ENCODE measurements at places on chromosomes 4 and X. TPM values are rescaled to one million over a fixed set of nuclear protein-coding genes. Genes with fewer than 3 reads are reported as not detected.

GRCh38 chr4:106351016-106351415 lies 17.6 kb downstream of the GIMD1 start:
- H3K4me3 ChIP-seq: no peak overlapping the region
- no peaks in the 10 kb centered on the region for H3K4me1 ChIP-seq
- no peak for DNase-seq

DNA sequence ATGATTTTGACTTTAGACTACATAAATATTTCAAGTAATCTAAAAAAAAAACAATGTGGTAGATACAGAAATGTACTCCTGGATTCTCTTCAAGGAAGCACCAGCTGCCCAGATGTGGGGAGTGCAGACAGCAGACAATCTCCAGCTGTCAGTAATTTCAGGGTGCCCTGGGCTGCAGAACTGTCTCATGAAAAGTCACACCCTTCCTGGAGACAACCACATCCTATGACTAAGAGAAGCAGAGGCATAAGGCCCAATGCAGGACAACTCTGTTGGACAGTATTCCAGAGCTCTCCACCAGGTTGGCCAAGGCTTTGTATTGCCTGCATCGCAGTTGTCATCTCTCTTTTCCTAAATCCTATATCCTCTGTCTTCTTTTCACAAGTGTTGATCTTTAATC lies 34.4 kb upstream of the BLTP1 start:
- H3K27me3 ChIP-seq: no peaks in the 10 kb centered on the region
- peaks cover 21% of the 10 kb centered on the region for H3K4me1 ChIP-seq
- no peak for DNase-seq
- no peaks in the 10 kb centered on the region for H3K36me3 ChIP-seq
- no peak overlapping the region for H3K27ac ChIP-seq

Gene PAGE1
- total RNA-seq: not detected

Gene CENPU
- total RNA-seq: 2.8 TPM

DNA sequence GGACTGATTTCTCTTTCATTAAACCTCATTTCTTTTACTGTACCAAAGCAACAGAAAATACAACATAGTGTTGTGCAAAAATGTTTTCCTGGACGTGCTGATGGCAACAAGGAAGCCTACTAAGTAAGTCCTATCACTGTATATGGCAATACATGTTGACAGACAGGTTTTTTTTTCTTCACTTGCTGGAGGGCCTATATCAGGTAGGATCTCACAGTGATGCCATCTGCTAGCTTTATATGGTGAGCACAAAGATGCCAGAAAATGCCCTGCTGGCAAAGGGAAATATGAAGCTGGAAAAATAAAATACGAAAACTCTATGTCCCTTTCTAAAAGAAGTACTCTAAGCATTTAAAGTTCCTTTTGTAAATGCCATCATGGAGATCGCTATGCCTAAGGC lies 119.0 kb upstream of the PDLIM3 start:
- no peak overlapping the region for H3K4me3 ChIP-seq
- no peak overlapping the region for H3K27ac ChIP-seq
- no peaks in the 10 kb centered on the region for H3K36me3 ChIP-seq
- H3K27me3 ChIP-seq: no peaks in the 10 kb centered on the region

Gene ADGRG4
- not detected for total RNA-seq

Gene FAM199X
- total RNA-seq: 17.1 TPM

Gene SH2D1A
- total RNA-seq: 39.6 TPM

- no peak for DNase-seq
- no peak overlapping the region for H3K27ac ChIP-seq
- H3K36me3 ChIP-seq: peaks cover 11% of the 10 kb centered on the region
- H3K4me1 ChIP-seq: no peaks in the 10 kb centered on the region
- no peak overlapping the region for H3K4me3 ChIP-seq
Measured at GRCh38 chr4:142614621-142615323, 231.3 kb downstream of the INPP4B start.

DNA sequence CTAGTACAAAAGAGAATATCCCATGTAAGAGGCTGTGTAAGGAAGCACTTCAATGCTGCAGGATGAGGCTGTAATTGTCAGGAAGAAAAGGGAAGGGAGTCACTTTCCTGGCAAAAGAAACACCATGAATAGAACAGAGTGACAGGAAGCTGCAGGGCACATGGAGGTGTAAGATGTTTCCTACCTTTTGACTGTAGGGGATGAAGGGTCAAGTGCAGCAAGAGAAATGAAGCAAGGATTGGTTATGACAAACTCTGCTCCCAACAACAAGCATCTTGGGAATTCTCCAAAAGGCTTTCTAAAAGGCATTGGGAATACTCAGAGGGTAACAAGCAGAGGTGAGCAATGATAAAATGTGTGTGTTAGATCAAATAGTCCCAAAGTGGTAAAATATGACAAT lies 74.3 kb upstream of the NPY2R start:
- H3K4me3 ChIP-seq: no peak overlapping the region
- no peak for DNase-seq
- no peaks in the 10 kb centered on the region for H3K27me3 ChIP-seq
- H3K27ac ChIP-seq: no peak overlapping the region

DNA sequence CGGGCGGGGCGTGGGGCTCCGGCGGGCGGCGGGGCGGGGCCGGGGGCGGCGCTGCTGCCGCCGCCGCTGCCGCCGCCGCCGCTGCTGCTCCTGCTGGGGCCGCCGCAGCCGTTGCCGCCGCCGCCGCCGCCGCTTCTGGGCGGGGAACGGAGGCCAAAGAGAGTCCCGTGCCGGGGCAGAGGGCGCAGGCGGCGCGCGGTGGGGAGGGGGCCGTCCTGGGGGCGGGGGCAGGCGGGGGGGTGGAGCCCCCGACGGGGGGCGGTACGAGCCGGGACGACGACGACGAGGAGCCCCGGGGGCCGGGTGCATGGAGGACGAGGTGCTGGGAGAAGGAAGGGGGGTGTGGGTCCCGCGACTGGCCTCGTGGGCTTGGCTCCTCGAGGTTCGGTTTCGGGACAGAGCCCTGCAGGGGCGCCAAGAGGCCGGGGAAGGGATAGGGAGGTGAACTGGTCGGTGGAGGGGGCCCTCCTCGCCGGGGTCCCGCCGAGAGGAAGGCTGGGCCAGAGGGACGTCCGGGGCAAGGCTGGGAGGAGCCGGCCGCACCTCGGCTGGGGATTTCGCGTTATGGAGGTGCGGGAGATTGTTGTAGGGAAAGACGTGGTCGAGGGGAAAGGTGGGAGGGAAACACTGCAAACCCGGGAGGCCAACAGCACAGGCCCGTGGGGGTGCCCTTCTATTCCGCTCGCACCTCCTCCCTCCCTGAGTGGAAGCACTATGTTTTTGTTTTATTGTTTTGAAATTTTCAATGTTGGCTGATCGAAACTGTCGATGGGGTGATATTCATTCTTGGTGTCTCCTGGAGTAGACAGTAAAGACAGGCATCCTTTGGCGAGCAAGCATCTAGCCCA lies 1.9 kb downstream of the BCORL1 start:
- peaks cover 22% of the 10 kb centered on the region for H3K4me1 ChIP-seq
- H3K27ac ChIP-seq: no peak overlapping the region

Gene MAGEC3
- total RNA-seq: not detected

GRCh38 chr4:176290520-176290919 lies 21.5 kb upstream of the ASB5 start:
- H3K4me1 ChIP-seq: no peaks in the 10 kb centered on the region
- H3K4me3 ChIP-seq: no peak overlapping the region
- no peak overlapping the region for H3K27ac ChIP-seq
- DNase-seq: no peak

Gene ADRA2C
- not detected for total RNA-seq

- H3K27ac ChIP-seq: no peak overlapping the region
- no peaks in the 10 kb centered on the region for H3K4me1 ChIP-seq
- H3K4me3 ChIP-seq: no peak overlapping the region
- DNase-seq: no peak
- no peaks in the 10 kb centered on the region for H3K27me3 ChIP-seq
Measured at GRCh38 chrX:69317721-69318120, 152.5 kb upstream of the PJA1 start.

Gene ELK1
- 40.5 TPM for total RNA-seq

DNA sequence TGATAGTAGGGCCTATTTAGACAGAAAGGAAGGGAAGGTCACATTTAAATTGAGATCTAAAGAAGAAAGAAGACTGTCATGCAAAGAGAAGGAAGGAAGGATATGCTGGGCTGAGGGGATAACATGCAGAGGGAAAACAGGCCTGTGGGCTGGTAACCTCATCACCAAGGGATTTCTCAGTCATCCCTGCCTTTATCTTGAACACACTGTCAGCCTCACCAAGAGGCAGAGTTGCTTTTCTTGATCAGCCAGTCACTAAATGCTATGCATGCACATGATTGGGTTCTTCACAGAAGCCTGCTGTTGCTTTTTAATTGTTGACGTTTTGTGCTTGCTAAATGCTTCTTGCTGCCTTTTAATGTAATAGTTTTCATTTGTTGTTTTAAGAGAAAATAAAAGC lies 113.0 kb downstream of the ARHGAP24 start:
- no peak for DNase-seq
- no peaks in the 10 kb centered on the region for H3K4me1 ChIP-seq
- H3K4me3 ChIP-seq: no peak overlapping the region
- H3K36me3 ChIP-seq: no peaks in the 10 kb centered on the region
- no peaks in the 10 kb centered on the region for H3K27me3 ChIP-seq

Gene RHOXF2B
- total RNA-seq: not detected

DNA sequence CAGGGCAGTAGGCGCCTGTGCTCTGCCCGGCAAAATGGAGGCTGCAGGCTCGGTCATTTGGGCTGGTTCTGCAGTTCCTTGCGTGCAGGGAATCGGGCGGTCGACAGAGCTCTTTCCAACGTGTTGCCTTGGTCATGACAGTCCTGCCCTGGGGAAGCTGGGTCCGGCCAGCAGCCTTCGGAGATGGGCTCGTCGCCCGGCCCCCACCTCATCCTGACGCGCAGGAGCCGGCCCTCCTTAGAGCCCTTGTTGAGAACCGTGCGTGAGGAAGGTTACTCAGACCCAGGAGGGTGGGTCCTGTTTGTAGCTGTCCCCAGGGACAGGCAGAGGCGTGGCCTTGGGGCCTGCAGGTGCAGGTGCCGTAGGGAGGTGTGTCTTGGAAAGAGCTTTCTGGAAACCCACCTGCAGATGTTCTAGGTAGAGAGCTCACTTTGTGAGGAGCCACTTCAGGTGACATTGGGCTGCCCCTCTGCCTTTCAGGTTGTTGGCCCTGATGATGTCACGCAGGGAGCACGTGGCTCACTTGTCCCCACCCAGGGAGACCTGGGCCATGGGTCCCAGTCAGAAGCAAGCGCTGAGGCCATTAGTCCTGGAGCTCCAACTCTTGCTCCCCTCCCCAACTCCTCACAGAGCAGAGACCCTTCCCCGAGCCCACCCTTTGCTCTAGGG lies 15.2 kb upstream of the HGFAC start:
- H3K4me3 ChIP-seq: no peak overlapping the region
- no peaks in the 10 kb centered on the region for H3K27me3 ChIP-seq
- H3K27ac ChIP-seq: no peak overlapping the region
- H3K36me3 ChIP-seq: no peaks in the 10 kb centered on the region
- no peaks in the 10 kb centered on the region for H3K4me1 ChIP-seq

DNA sequence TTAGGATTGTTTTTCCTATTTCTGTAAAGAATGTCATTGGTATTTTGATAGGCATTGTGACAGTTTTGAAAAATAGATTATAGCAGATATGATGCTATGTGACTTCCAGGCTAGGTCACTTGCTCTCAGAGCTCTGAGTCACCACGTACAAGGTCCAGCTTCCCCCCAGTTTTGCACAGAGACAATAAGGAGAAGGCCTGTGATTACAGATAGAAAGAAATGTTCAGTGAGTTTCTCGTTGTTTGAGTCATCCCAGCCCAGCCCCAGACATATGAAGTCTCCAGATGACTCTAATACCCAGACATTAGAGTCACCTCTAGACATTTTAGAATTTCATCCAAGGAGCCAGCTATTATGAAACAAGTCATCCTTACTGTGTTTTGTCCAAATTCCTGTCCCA lies 57.2 kb downstream of the MFAP3L start:
- no peak for DNase-seq
- H3K27ac ChIP-seq: no peak overlapping the region
- H3K27me3 ChIP-seq: no peaks in the 10 kb centered on the region
- H3K4me1 ChIP-seq: no peaks in the 10 kb centered on the region
- H3K36me3 ChIP-seq: no peaks in the 10 kb centered on the region

Gene GPC3
- 0.59 TPM for total RNA-seq

GRCh38 chr4:141706445-141706844 lies 70.1 kb downstream of the IL15 start:
- no peak for DNase-seq
- H3K4me1 ChIP-seq: no peaks in the 10 kb centered on the region
- H3K27me3 ChIP-seq: no peaks in the 10 kb centered on the region
- no peaks in the 10 kb centered on the region for H3K36me3 ChIP-seq
- H3K4me3 ChIP-seq: no peak overlapping the region
- H3K27ac ChIP-seq: no peak overlapping the region

GRCh38 chr4:148359769-148360168 lies 82.4 kb downstream of the NR3C2 start:
- H3K4me3 ChIP-seq: no peak overlapping the region
- no peaks in the 10 kb centered on the region for H3K36me3 ChIP-seq
- no peak for DNase-seq
- H3K4me1 ChIP-seq: peaks cover 8% of the 10 kb centered on the region

Gene SHROOM2
- not detected for total RNA-seq

Gene SAGE1
- not detected for total RNA-seq

- H3K4me3 ChIP-seq: no peak overlapping the region
- DNase-seq: no peak
- no peak overlapping the region for H3K27ac ChIP-seq
- peaks cover 3% of the 10 kb centered on the region for H3K4me1 ChIP-seq
- no peaks in the 10 kb centered on the region for H3K36me3 ChIP-seq
Measured at GRCh38 chr4:4328840-4329239, 38.8 kb downstream of the ZBTB49 start.
